ENCODE measurements at places on chromosomes 16 and 17. TPM values are rescaled to one million over a fixed set of nuclear protein-coding genes. Genes with fewer than 3 reads are reported as not detected.

DNA sequence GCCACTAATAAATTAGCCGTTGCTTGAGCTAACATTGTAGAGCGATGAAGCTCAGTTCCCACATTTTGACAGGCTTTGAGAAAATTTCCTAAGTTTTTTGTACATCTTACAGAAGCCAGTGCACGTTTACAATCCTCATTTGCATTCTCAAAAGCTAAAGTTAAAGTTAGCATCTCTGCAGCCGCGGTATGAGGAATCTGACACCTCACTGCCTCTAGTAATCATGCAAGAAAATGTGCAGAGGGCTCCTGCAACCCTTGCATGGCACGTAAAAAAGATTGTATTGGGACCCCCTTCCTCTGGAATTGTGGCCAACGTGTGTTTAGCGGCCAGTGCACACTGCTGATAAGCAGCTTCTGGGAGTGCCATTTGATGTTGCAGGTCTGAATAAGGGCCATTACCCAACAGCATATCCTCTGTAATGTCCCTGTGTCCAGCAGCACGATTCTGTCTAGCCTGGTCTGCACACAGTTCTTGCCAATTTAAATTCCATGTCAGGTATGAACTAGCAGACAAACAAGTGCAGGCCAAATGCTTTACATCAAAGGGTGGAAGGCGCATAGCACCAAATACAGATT is 12.4 kb upstream of the ZNF689 start:
- no peak for DNase-seq

DNA sequence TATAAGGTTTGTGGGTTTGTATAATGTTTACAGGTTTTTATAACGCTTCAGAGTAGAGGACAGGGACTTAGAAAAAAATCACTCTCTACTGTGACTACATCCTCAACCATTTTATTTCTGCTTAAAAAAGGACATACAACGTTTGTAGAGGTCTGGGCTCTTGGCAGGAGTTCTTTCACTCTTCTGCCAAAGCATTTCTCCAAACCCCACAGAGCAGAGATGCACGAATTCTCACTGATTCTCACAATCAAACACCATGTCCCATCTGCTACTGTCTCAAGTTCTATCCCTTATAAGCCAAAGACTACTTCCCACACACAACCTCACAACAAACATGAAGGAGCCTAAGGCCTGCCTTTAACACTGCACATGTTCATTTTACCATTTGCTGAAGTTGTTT is 7.0 kb upstream of the ANKFY1 start:
- no peak for DNase-seq

The SLC35G6 gene
- not detected for total RNA-seq

GRCh38 chr16:84630009-84630408 is 12.1 kb upstream of the COTL1 start:
- no peak for DNase-seq

DNA sequence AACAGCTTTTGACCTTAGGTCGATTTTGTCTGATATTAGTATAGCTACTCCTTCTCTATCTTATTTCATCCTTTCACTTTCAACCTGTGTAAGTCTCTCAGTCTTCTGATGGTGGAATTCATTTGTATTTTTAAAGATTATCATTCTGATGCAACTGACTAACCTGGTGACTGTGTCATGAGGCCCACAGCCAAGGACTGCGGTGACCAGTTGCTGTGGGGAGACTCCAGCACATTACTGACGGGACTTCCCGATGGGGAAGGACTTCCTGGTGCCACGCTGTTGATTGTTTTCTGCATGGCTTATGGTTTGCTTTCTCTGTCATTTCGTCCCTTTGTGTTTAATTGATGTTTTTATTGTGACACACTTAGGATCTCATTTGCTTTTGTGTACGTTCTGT is 34.2 kb downstream of the RMI2 start:
- DNase-seq: no peak

- no peak for DNase-seq
Measured at GRCh38 chr16:53668869-53669268, 34.8 kb downstream of the RPGRIP1L start.

DNA sequence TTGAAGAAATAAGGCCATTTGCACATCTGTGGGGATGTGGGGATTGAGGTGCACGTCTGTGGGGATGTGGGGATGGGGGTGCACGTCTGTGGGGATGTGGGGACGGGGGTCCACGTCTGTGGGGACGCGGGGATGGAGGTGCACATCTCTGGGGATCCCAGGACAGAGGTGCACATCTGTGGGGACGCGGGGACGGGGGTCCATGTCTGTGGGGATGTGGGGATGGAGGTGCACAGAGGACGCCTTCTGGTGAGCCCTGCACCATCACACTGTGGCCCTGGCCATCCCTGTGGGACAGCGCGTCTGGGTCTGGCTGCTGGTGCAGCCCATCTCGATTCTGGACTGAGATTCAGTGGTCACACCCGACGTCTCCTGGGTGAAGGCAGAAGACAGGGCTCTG is 161.4 kb downstream of the LAT start:
- no peak for DNase-seq
